CD4-positive, CD25-positive, alpha-beta regulatory T cell (primary cell): ENCODE measurements at places on chromosomes 6 and 20. TPM values are rescaled to one million over a fixed set of nuclear protein-coding genes. Genes with fewer than 3 reads are reported as not detected.

- DNase-seq: no peak
- H3K4me1 ChIP-seq: peaks cover 20% of the 10 kb centered on the region
- H3K27ac ChIP-seq: no peak overlapping the region
- H3K27me3 ChIP-seq: no peaks in the 10 kb centered on the region
- peaks cover 24% of the 10 kb centered on the region for H3K36me3 ChIP-seq
These were observed 45.0 kb upstream of the RIPOR2 start for GRCh38 chr6:24980507-24981385.

DNA sequence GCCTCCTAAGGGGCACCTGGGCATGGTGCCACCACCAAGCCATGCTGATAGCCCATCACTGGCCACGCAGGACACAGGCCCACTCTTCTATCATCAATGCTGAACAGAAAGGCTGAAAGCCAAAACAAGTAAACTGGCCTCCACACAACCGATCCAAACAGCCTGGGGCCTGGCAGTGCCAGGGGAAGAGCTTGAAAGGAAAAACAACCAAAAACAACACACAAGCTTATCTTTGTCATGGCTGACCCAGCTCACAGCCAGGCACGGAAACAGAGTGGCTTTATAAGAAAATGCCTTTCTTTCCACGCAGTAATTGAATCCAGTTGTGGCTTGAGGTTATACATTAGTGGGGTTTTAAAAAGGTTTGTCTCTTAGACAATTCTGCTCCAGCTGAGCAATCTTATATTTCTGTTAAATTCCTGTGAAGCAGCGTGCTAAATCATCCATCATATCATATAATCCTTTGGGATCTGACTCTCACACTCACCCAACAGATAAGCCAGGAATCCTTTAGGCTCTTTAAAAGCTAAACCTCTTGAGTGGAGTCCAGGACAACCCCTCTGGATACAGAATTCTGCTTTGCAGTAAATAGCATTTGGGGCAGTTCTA lies 65.4 kb upstream of the SLC22A16 start:
- no peak for DNase-seq
- no peaks in the 10 kb centered on the region for H3K27me3 ChIP-seq

GRCh38 chr6:88890860-88891845 lies 72.3 kb downstream of the RNGTT start:
- H3K4me3 ChIP-seq: no peak overlapping the region
- H3K27ac ChIP-seq: no peak overlapping the region
- H3K27me3 ChIP-seq: no peaks in the 10 kb centered on the region
- peaks cover 39% of the 10 kb centered on the region for H3K36me3 ChIP-seq
- DNase-seq: no peak
- H3K4me1 ChIP-seq: no peaks in the 10 kb centered on the region

GRCh38 chr20:5806457-5807263 lies 56.5 kb downstream of the SHLD1 start:
- H3K36me3 ChIP-seq: no peaks in the 10 kb centered on the region
- no peaks in the 10 kb centered on the region for H3K27me3 ChIP-seq
- no peak overlapping the region for H3K27ac ChIP-seq
- H3K4me1 ChIP-seq: peaks cover 6% of the 10 kb centered on the region
- H3K4me3 ChIP-seq: no peak overlapping the region

DNA sequence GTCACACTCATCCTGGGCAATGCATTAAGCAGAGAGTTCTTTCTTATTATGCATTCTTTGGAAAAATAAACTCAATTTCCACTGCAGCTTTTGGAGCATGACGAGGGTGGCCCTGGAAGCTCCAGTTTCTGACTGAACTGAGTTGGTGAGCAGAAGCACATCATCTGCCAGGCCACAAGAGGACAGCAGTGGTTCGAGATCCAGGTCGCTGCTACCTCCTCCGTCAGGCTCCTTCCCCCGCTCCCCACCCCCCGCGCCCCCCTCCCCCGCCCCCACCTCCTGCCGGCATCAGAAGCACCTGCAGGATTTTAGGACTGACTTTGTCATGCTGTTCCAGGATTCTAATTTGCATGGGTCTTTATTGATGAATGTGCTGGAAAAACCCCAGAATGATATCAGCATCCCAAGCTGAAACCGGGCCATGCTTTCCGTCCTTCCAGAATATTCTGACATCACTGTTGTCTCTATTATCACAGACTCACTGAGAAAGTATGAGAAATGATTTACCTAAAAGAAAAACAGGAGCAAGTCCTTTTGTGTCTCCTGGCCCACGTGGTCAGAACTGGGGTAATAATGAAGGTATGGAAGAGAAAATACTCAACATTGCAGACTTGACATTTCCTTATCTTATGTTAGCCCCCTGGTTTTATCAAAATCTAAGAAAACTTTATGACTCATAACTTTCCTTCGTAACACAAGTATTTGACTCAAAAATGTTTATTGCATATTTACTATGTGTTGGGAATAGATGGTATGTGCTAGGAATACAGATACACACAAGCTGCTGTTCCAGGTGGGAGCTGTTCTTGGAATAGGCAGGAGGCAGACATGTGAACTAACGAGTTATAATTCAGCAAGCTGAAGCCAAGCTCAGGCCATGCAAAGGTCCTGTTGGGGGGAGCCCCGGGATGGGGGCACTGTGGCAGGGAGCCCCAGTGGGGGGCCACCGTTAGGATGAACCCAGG lies 220.2 kb upstream of the EXOC2 start:
- no peak for DNase-seq
- H3K4me3 ChIP-seq: no peak overlapping the region
- H3K4me1 ChIP-seq: no peaks in the 10 kb centered on the region
- H3K36me3 ChIP-seq: no peaks in the 10 kb centered on the region
- no peak overlapping the region for H3K27ac ChIP-seq
- H3K27me3 ChIP-seq: peaks cover 2% of the 10 kb centered on the region

DNA sequence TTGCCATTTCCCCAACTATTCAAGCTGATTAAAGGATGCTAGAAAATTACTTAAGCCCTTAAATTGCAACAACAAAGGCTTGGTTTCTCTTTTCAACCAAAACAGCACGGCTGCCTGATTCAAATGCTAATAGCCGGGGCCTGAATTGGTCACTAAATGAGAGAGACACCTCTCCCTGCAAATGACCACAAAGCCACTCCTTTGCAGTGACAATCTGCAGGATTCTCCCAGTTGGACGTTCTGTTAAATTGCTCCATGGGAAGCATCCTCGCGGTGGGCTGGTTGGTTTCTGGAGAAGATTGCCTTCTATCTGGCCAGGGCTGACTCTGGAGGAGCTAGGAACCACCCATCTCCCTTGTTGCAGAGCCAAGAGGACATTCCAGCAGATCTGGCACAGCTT lies 29.7 kb upstream of the TBXT start:
- no peaks in the 10 kb centered on the region for H3K36me3 ChIP-seq
- H3K4me1 ChIP-seq: no peaks in the 10 kb centered on the region
- no peak for DNase-seq
- H3K27ac ChIP-seq: no peak overlapping the region

DNA sequence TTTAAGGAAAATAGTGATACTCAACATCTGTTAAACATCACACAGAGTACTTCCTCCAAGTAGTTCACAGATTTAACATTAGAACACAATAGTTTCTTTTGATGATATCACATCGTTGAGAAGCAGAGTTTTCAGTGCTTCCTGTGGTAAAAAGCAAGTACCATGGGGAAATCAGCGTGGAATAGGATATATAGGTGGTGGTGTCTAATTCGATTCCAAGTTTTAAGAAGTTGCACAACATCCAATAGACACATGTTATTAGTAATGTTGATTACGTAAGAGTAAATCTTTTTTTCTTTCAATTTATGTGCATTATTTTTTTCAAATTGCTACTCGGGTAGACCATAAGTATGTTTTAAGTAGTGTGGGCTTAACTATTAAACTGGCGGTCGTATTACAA lies 360.7 kb downstream of the NKAIN2 start:
- no peaks in the 10 kb centered on the region for H3K36me3 ChIP-seq
- no peak overlapping the region for H3K27ac ChIP-seq
- no peaks in the 10 kb centered on the region for H3K4me1 ChIP-seq
- H3K27me3 ChIP-seq: no peaks in the 10 kb centered on the region
- no peak overlapping the region for H3K4me3 ChIP-seq

DNA sequence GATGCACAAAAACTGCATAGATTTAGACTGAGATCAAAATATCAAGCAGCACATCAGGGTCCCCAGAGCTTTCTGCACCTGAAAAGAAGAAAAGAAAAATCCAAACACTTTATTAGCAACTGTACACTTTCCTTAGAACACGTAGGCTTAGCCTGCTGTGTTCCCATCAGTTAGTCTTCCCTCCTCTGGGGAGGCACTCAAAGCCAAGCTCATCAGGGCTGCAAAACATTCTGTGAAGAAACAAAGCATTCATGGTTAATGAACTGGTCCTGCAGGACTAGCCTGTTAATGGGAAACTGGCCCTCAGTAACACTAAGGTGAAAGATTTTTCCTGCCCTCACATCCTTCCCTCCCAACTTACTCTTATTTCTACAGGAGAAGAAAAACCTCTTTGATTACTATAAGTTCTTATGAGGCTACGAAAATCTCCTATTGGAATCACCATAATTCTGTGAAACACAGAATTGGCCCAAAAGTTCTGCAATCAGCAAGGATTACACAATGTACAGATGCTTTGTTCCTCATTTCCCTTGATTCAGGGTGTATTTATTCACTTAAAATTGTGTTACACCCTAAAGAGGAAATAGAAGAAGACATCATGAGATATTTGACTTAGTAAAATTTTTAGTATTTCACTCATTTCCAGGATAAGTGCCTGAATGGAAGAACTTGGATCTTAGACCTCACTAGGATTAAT lies 901.0 kb upstream of the MAP3K7 start:
- no peak for DNase-seq
- no peaks in the 10 kb centered on the region for H3K36me3 ChIP-seq
- H3K27ac ChIP-seq: no peak overlapping the region
- no peak overlapping the region for H3K4me3 ChIP-seq

DNA sequence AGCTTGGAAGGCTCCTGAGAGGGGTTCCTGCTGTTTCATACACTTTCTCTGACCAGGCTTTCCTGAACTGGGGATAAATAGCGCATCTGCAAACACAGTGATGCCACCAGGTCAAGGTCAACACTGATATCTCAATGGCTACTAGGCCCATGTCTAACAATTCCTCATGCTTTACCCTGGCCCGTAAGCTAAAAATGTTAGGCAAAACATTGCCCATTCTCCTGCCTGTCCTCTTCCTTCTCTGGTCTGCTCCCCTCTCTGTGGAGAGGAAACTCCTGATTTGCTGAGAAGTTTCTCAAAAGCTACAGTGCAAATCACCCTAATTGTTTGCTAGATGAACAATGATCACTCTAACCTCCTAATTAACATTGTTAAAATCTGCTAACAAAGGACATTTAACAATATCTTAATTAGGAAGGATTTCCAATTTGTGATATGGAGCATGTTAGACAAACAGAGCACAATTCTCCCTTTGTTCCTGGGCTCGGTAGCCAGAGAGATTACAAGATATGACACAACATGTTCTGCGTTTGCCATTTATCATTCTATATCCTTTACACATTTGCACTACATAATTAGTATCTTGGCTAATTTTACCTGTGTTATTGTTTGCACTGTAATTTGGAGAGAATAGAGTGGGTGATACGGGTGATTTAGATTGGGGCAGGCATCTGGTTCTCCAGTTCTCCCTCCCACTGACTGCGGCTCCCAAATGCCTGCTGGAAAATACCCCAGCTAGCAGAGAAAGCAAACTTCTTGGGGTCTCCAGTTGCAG lies 266.8 kb downstream of the CD83 start:
- H3K4me1 ChIP-seq: no peaks in the 10 kb centered on the region
- no peaks in the 10 kb centered on the region for H3K27me3 ChIP-seq
- H3K36me3 ChIP-seq: no peaks in the 10 kb centered on the region
- no peak overlapping the region for H3K27ac ChIP-seq

Gene SYTL3
- 54.8 TPM for total RNA-seq

Gene RIPK1
- 27.1 TPM for total RNA-seq

Gene ATP6V1G2
- total RNA-seq: 3.9 TPM

Gene NKX2-4
- total RNA-seq: not detected

Gene MDFI
- total RNA-seq: not detected

Gene LAMA4
- total RNA-seq: not detected
